ENCODE measurements at places on chromosomes 3 and 15.

GRCh38 chr3:181915551-181915950 lies 203.8 kb downstream of the SOX2 start:
- no peak for DNase-seq

DNA sequence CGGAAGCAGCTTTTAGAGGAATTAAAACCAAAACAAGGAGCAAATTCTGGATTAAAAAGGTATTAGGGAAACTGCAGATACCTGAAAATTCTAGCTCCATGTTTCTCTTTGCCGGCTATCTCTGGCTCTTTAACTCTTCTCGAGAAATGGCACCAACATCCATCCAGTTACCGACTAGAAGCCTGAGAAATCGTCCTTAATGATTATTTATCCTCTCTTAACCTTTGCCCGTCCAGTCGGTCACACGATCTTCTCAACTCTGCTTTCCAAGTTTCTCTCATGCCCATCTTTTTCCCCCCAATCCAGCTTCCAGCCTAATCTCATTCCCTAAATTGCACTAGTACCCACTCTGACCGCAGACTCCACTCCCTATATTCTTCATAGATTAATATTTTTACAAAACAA lies 596 bp upstream of the SGO1 start:
- DNase-seq: no peak

DNA sequence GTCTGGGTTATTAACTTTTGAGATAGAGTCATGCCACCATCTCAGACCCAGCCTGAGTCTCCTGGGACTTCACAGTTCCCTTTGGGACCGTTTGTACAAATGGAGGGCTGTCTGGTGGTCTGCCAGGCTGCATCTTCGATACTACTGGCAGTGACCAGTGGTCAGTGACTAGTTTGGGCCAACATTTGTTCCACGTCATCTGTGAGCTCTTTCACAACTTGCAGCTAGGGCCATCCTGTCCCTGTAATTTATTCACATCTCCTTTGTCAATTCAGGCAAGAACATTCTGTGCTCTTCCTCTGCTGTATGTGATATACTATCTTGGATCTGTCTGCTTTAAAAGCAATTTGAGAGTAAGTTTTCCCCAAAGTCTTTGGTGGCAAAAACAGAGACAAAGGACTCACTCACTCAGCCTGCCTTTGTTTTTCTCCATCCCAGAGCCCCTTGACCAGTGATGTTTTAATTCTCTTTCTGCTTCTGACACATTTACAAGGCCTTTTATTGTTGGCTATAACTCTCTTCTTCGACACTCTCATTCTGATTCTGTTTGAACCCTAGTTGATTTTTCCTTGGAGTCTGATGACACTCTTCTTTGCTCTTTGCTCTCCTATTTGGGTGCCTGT lies 353.4 kb downstream of the EPHB1 start:
- no peak for DNase-seq

- no peak for DNase-seq
Observed at GRCh38 chr3:6679510-6679909, 181.4 kb upstream of the GRM7 start.

- DNase-seq: no peak
Observed at GRCh38 chr3:16447135-16447534, 66.4 kb downstream of the RFTN1 start.

Measured in brain pericyte (primary cell).